ENCODE measurements at places on chromosomes 11 and 22.

DNA sequence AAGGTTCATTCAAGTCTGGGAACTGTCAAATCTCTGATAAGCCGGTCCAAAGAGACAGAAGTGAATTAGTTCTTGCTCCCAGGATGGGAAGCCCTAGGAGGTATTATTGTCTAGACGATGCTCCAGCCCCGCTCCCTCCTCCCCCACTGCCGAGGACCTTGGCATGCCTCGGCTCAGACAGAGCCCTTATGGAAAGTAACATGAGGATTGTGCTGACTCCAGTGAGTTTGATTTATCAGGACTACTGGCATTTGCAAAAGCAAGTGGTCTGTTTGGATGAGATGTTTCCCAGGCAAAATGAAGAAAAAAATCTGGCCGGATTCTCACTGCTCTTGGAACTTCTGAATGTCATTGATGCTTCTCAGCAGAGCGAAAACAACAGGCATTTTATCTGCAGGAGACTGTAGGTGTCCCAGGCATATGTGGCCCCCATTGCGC is 341.0 kb downstream of the ETS1 start:
- DNase-seq = no peak

GRCh38 chr22:33028234-33028633 is 29.9 kb downstream of the SYN3 start:
- DNase-seq = no peak

DNA sequence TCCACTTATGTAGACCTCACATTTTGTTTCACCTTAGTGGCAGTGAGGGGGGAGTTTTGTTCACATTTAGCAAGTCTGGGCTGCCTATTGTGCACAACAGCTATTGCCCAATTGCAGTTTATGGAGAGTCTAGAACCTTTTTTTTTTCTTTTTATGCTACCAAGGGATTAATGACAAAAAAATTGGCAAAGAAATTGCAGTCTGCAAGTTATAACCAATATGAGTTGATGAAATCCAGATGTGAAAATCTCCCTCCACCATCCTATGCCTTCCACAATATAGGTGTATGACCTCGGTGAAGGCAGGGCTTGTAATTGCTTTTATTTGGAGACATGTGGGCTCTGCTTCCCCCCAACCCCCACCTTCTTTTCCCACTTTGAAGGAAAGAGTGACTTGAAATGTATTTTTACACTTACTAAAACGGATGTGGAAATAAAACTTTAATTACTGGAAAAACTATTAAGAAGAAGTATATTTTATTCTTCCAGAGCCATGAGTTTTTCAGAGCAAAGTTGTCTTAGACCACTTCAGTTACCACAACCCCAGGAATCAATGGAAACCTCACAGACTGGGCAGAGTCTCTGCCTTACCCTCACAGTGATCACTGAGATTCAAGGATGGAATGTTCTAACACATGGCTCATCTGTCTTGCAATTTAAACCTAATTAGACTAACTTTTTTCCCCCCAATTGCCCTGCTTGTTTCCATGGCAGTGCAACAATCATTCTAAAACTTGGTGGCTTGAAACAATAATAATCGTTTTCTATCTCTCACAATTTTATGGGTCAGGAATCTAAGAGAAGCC is 120.8 kb upstream of the SLC5A12 start:
- no peak for DNase-seq

DNA sequence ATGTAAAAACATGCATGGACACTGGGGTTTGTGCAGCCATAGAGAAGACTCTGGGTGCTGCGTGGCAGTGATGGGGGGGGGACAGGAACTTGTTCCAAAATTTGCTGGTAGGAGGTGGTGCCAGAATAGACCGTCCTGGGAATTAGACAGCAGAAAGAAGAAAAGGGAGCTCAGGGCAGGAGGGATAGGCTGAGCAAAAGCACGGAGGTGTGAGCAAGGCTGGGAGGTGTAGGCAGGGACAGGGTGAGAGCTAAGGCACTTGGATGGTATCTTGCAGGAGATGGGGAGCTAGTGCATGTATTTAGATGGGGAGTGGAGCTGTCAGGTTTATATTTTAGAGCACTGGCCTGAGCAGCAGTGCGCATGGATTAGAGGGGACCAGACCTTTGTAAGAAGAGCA is 53.8 kb downstream of the PKNOX2 start:
- DNase-seq = no peak
